ENCODE measurements at places on chromosomes 1 and 21.

DNA sequence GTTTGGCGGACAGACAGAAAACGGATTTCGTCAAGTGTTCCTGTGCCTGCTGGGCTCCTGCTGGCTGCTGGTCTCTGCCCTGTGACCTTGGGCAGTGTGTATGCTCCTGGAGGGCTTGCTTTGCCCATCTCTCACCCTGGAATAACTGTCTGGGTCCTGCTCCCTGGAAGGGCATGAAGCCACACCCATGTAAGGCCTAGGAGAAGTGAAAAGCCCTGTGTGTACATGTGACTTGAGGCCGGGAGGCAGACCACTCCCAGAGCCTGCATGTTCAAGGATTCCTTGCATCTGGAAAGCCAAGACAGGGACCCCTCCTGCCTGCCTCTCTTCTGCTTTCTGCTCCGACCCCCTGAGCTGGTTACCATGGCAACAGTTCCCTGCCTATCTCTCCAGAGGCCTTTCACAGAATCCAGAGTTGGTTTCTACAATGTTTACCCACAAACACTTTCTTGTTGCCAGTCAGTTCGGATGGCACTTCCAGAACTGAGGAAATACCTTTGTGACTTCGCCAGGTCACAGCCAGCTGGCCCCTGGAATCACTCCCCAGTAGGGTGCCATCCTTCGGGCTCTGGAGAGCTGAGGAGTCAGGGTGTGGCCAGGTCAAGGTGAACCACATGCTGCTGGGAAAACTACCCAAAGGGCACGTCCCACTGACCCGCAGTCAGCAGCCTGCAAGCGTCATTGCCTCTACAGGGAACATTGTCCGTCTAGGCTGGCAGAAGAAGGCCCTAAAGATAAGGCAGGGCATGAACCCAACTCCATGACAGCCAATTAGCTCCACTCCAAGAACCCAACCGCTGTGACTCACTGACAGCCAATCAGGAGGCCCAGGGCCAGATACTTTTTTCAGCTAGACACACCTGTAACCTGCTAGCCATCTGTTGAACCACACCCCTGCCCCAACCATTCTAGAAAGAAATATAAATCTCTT, 14.7 kb upstream of the GPR37L1 start:
- no peak for DNase-seq

GRCh38 chr1:40997096-40997495, 17.6 kb downstream of the CTPS1 start:
- DNase-seq: no peak

GRCh38 chr1:40783001-40783905, at the start of gene KCNQ4:
KCNQ4 (plus strand) TSS chr1:40783787; CDS start chr1:40784094, 307 bp downstream.
- DNase-seq: no peak

DNA sequence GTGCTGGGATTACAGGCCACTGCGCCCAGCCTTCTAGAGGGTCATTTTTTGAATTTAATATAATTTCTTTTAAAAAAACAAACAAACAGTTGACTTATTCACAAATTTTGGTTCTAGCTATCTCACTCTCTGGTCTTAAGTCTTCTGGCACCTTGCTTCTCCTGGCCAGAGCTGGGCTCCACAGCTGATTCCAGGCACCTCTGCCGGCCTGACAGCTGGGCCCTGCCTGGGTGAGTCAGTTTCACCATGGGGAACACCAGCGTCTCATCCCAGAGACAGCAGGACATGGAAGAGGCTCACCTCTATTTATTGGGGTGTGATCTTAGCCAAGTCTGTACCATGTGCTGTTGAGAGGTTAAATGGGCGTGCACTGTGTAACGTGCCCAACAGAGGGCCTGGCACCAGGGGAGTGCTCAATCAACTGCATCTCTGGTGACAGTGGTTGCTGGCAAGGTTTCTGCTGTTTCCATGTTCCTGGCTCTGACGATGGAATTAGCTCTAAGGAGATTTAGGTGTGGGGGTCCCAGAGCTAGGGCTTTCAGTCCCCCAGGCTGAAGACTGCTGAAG, 956 bp downstream of the CPLANE2 start:
- DNase-seq: no peak

- no peak for DNase-seq
Observed at GRCh38 chr21:17651526-17651925, 38.8 kb upstream of the BTG3 start.

- DNase-seq: no peak
Observed at GRCh38 chr1:39668111-39668510, 3.8 kb downstream of the NT5C1A start.

GRCh38 chr1:201785291-201785690, 43.7 kb upstream of the IPO9 start:
- DNase-seq: no peak

GRCh38 chr1:55443175-55443915, 228.2 kb upstream of the USP24 start:
- DNase-seq: peak; percentile 88

All from fibroblast of skin of left quadriceps (primary cell).